ENCODE measurements at places on chromosomes 3 and 15. TPM values are rescaled to one million over a fixed set of nuclear protein-coding genes. Genes with fewer than 3 reads are reported as not detected.

Gene MYO5C
- total RNA-seq: 4.5 TPM

DNA sequence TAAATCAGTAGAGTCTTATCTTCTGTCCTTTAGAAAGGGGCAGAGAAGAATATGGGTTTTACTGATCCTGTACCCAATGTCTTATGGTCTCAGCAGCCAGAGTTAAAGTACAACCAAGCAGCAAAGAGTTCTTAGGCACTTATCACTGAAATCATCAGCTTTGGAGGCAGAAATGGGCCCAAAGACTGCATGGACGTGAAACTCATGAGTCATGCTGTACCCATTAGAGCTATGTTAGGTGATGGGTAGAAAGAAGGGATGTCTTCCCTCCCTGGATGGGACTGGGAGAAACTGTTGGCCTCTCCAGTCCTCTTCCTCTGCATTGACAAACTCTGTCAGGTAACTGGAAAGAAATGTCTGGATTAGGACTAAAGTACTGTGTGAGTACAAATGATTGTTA lies 63.4 kb downstream of the EOMES start:
- DNase-seq: no peak

- DNase-seq: peak; percentile 85
Observed at GRCh38 chr3:23264413-23264812, 61.3 kb downstream of the UBE2E2 start.

GRCh38 chr3:69907554-69907953 lies 92.0 kb upstream of the SAMMSON start:
- DNase-seq: no peak

DNA sequence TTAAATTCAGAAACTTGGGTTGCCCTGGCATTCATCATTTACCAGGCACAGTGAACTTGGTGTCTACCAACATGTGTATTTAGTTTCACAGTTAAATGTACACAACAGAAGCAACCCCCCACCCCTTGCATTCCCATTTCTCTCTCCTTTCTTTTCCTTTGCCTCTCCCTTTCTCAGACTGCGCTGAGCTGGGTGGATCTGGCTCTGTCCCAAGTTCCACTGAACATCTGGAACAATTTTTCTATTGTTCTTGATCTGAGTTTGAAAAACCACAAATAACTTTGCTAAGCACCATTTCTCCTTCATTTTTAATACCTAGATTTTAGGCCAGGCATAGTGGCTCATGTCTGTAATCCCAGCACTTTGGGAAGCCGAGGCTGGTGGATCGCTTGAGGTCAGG lies 242.2 kb downstream of the ABHD5 start:
- DNase-seq: no peak

Gene LDHAL6B
- not detected for total RNA-seq

DNA sequence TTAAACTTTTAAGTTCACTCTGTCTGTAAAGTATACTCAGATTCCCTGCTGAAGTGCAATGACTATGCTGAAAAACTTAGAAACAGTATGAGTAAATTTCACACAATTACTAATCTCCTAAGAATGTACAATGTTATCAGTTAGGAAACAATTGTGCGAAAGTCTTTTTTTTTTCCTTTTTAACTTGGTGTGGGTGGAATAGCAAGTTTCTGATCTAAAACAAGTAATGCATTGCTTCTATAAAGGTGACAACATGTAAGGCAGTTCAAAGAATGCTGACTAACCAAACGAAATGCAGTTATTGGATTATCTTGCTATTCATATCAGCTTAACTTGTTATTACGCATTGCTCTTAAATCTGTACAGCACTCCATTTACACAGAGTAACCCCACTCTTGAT lies 19.3 kb upstream of the SLC12A8 start:
- peak; percentile 94 for DNase-seq

GRCh38 chr3:18258492-18258891 lies 166.6 kb downstream of the SATB1 start:
- DNase-seq: no peak

Gene FBXW12
- not detected for total RNA-seq

Gene LTF
- total RNA-seq: not detected

DNA sequence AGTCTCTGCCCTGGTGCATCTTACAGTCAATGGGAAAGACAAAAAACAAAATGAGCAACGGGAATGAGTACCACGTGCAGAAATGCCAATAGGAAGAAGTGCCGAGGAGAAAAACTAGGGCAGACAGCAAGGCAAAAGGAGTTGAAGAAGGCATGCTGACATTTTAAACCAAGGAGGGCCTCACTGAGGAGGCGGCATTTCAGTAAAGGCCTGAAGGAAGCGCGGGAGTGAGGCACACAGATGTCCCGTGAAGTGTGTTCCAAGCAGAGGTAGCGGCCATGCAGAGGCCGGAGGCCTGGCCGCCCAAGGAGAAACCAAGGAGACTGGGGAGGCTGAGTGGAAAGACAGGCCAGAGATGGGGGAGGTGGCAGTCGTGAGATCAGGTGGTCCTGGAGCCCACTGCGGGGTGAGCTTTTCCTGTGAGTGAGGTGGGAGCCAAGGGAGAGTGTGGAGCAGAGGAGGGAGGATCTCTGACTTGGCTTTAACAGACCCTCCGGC lies 34.8 kb downstream of the DNAJB8 start:
- DNase-seq: no peak

- no peak for DNase-seq
Observed at GRCh38 chr3:113064183-113064582, 73.4 kb downstream of the GTPBP8 start.

Gene GATM
- 5.4 TPM for total RNA-seq

Gene SPSB4
- 0.94 TPM for total RNA-seq

DNA sequence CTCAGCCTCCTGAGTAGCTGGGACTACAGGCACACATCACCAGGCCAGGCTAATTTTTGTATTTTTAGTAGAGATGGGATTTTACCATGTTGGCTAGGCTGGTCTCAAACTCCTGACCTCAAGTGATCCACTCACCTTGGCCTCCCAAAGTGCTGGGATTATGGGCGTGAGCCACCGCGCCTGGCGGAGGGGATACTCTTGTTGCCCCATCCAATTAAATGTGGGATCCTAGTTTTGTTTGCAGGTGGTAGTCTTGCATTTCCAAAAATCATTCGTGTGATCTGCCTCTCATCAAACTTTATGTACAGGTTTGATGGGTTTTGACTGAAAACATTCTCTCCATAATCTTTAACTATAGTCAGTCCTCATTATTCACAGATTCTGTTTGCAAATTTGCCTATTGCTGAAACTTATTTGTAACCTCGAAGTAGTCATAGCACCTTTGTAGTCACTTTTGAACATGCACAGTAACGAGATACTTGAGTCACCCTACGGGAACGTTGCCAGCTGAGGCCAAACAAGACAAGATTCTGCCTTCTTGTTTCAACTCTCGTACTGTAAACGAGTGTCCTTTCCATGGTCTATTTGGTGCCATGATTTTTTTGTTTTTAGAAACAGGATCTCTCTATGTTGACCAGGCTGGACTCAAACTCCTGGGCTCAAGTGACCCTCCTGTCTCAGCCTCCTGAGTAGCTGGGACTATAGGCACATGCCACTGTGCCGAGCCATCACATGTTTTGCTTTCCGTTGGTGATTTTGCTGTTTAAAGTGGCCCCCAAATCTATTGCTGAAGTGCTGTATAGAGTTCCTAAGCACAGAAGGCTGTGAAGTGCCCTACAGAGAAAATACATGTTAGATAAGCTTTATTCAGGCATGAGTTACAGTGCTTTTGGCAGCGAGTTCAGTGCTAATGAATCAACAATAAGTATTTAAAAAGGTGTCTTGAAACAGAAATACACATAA lies 8.1 kb upstream of the MAPK6 start:
- DNase-seq: peak; percentile 90

- peak; percentile 75 for DNase-seq
Observed at GRCh38 chr3:3665546-3665945, 133.7 kb upstream of the LRRN1 start.

DNA sequence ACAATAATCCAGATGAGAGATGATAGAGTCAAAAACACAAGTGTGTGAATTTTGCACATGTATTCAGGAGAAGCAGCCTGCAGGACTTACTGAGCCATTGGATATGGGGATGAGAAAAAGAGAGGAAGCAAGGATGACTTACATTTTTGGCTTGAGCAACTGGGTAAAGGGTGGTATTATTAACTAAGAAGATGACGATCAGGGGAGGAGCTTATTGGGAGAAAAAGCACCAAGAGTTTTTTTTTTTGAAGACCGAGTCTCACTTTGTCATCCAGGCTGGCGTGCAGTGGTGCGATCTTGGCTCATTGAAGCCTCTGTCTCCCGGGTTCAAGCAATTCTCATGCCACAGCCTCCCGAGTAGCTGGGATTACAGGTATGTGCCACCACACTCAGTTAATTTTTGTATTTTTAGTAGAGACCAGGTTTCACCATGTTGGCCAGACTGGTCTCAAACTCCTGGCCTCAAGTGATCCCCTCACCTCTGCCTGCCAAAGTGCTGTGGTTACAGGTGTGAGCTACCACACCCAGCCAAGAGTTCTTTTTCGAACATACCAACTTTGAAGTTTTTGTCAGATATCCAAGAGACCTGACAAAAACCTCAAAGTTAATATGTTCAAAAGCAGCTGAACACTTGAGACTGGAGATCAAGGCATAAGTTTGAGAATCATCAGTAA lies 14.8 kb upstream of the SH3BP5 start:
- DNase-seq: no peak

DNA sequence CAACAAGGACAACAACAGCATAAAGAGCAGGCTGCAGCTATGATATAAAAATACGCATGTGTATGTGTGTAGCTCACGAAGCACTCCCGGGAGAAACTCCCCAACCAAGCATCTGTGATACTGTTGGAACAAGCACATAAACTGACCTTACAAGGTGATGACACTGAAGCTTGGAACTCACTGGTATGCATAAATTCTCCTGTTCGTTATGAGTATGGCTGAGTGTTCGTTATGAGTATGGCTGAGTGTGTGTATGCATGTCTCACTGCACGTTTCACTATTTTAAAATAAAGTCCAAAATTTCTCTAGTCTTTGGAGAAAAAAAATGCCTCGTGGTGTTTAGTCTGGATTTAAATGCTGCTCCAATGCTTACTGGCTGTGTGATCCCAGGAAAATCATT lies 256.8 kb downstream of the RORA start:
- DNase-seq: peak; percentile 94

Gene SPG21
- 61.0 TPM for total RNA-seq

- DNase-seq: no peak
Observed at GRCh38 chr3:183822631-183823030, 2.7 kb downstream of the MAP6D1 start.

GRCh38 chr3:112640930-112641801 lies at the start of gene CCDC80:
CCDC80 (minus strand) TSS chr3:112641143; CDS start chr3:112639905, 1,238 bp downstream.
- peak; percentile 96 for DNase-seq

Gene GCNT3
- 1.8 TPM for total RNA-seq

- no peak for DNase-seq
Observed at GRCh38 chr15:41568350-41569017, 9.5 kb downstream of the TYRO3 start.

GRCh38 chr3:170689893-170690660 lies 104.2 kb upstream of the SLC7A14 start:
- no peak for DNase-seq

GRCh38 chr15:34886134-34886533 lies 83.4 kb downstream of the AQR start:
- DNase-seq: peak; percentile 12

- DNase-seq: no peak
Observed at GRCh38 chr15:76320012-76320411, 8.7 kb upstream of the ETFA start.

GRCh38 chr3:135779590-135780235 lies 185.8 kb upstream of the PPP2R3A start:
- peak; percentile 16 for DNase-seq

Gene PP2D1
- total RNA-seq: not detected

Gene NDUFB5
- total RNA-seq: 86.4 TPM

DNA sequence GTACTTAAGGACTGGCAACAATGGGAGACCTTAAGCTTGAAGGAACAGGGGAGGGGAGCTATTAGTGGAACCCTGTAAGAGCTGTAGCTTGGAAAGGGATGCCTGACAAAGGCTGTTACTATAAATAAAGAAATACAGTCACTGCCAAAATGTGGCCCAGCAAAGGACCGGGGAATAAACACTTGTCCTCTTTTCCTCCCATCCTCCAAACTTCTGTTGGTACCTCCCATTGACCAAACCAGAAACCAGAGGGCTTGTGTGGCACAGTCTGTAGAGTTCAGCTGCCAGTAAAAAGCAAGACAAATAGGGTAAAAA lies 25.1 kb upstream of the TCF12 start:
- no peak for DNase-seq

- no peak for DNase-seq
Observed at GRCh38 chr3:142940000-142940399, 23.5 kb downstream of the PAQR9 start.

- no peak for DNase-seq
Observed at GRCh38 chr15:31435912-31436628, 109.4 kb downstream of the KLF13 start.

GRCh38 chr15:87871731-87872320 lies 384.7 kb downstream of the NTRK3 start:
- peak; percentile 36 for DNase-seq

Gene SYNPR
- not detected for total RNA-seq

- no peak for DNase-seq
Observed at GRCh38 chr3:5479229-5479799, 291.8 kb downstream of the EDEM1 start.

GRCh38 chr3:38460377-38461270 lies 6.9 kb downstream of the ACVR2B start:
- no peak for DNase-seq

DNA sequence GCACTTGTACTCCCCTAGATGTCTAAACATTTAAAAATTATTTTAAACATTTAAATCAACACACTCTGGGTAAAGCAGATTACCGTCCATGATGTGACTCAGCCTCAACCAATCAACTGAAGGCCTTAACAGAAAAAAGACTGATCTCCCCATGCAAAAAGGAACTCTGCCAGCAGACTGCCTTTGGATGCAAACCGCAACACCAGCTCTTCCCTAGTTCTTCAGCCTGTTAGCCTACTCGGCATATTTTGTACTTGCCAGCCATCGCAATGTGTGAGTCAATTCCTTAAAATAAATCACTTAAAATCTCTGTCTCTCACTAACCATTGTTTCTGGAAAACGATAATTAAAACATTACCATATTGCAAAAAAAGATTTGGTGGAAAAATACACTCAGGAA lies 375.9 kb downstream of the RSL24D1 start:
- no peak for DNase-seq

DNA sequence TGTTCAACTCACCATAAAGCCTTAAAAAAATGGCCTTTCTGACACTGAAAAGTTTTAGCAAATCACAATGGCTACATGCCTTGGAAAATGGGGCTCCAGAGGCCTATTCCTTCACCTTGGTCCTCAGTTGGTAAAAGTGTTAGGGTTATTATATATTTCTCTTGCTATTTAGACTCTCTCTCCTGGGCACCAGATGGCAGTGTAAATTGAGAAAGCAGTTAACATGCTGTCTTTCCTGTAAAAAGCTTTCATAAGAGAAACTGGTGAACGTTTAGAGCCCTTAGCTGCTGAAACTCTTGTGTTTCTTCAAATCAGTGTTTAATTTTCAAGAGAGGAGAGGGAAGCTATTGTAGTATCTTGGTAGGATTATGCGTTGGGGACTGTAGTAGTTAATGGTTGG lies 89.9 kb downstream of the LRTM1 start:
- DNase-seq: no peak

Gene CHRFAM7A
- 1.8 TPM for total RNA-seq
